Fibroblast of lung (primary cell): ENCODE measurements at places on chromosomes 2 and 18. TPM values are rescaled to one million over a fixed set of nuclear protein-coding genes. Genes with fewer than 3 reads are reported as not detected.

The NYAP2 gene
- total RNA-seq = under 0.01 TPM in 1 of 2 replicates, not detected in the other

- no peak for DNase-seq
- no peak overlapping the region for H3K4me3 ChIP-seq
- H3K36me3 ChIP-seq = no peaks in the 10 kb centered on the region
- H3K27me3 ChIP-seq = no peaks in the 10 kb centered on the region
- H3K4me1 ChIP-seq = no peaks in the 10 kb centered on the region
- no peak overlapping the region for H3K27ac ChIP-seq
Observed at GRCh38 chr18:63606526-63606925, 19.4 kb downstream of the SERPINB13 start.

GRCh38 chr2:98702127-98702802, 28.7 kb downstream of the MGAT4A start:
- no peaks in the 10 kb centered on the region for H3K36me3 ChIP-seq
- H3K4me1 ChIP-seq = no peaks in the 10 kb centered on the region
- H3K27ac ChIP-seq = no peak overlapping the region
- no peaks in the 10 kb centered on the region for H3K27me3 ChIP-seq
- no peak for DNase-seq

The DLX1 gene
- total RNA-seq = not detected in 2 replicates

GRCh38 chr2:241638940-241639339, 1.4 kb downstream of the ATG4B start:
- no peaks in the 10 kb centered on the region for H3K36me3 ChIP-seq
- H3K27ac ChIP-seq = no peak overlapping the region
- H3K4me1 ChIP-seq = no peaks in the 10 kb centered on the region
- H3K4me3 ChIP-seq = no peak overlapping the region
- no peak for DNase-seq

The TYW5 gene
- 7.4 and 10.1 TPM in 2 replicates for total RNA-seq

DNA sequence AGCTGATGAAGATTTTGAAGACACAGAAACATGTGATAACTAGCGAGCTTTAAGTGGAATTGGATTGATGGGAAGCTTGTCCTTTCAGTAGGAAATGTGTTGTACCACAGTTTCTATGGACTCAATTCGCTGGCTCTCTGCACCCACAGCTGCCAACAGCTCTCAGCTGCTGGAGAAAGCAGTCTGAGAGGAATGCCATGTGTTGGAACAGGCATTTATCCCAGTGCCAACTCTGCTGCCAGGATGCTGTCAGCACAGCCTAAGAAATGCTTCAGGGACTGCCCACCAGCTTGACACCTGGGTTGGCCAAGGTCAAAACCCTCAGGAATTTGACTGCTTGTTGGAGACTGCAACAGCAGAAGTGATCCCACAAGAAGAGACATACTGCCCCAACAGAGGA, 193.0 kb upstream of the THSD7B start:
- no peak overlapping the region for H3K27ac ChIP-seq
- no peak for DNase-seq
- H3K36me3 ChIP-seq = no peaks in the 10 kb centered on the region

GRCh38 chr2:173990245-173990644, 25.1 kb upstream of the SP3 start:
- H3K36me3 ChIP-seq = no peaks in the 10 kb centered on the region
- H3K27ac ChIP-seq = no peak overlapping the region
- no peak overlapping the region for H3K4me3 ChIP-seq
- peaks cover 11% of the 10 kb centered on the region for H3K4me1 ChIP-seq

The FAM110C gene
- total RNA-seq = 0.26 TPM in 1 of 2 replicates, not detected in the other

DNA sequence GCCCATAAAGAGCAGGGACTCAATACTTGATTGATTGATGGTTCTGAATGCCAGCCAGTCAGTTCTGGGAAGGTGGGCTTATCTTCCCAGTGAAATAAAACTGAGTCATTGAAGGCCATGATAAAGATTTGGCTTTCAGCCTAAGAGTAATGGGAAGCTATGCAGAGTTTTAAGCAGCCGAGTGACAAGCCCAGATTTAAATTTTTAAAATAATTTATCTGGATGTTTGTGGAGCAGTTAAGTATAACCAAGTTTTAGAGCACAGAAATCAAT, 122.8 kb downstream of the RAPGEF4 start:
- H3K27ac ChIP-seq = no peak overlapping the region
- no peaks in the 10 kb centered on the region for H3K4me1 ChIP-seq
- H3K27me3 ChIP-seq = no peaks in the 10 kb centered on the region
- peak; percentile 79 for DNase-seq
- no peak overlapping the region for H3K4me3 ChIP-seq

The SLC5A7 gene
- not detected in 2 replicates for total RNA-seq
